ENCODE measurements at places on chromosomes 5 and 9.

GRCh38 chr5:95669540-95669939 lies 13.3 kb downstream of the SPATA9 start:
- no peak for DNase-seq

DNA sequence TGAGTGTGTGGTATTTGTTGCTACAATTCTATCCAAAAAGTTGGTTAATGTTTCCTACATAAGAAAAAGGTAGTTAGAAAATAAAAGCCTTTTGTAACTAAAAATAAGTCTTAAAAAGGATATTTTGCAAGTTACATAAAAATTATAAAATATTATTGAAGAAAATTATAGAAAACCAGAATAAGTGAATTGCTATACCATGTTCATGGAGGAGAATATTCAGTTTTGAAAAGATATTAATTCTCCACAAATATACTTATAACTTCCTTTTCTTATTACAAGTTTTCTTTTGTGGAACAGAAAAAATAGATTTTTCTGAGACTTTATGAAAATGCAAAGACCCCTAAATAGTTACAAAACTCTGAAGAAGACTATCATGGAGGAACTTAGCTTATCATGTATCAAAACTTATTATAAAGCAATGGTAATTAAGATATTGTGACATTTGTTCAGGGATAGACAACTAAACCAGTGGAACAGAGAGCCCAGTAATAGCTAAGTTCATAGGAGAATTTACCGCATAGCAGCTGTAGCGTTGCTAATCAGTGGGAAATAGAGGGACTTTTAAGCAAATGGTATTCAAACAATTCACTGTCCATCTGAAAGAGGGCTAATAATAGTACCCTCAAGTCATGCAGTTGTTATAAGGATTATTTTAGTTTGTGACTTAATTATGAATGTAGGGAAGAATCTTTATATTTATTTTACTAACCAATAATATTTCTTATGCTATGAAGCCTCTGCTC lies 515.2 kb upstream of the ZNF608 start:
- no peak for DNase-seq

DNA sequence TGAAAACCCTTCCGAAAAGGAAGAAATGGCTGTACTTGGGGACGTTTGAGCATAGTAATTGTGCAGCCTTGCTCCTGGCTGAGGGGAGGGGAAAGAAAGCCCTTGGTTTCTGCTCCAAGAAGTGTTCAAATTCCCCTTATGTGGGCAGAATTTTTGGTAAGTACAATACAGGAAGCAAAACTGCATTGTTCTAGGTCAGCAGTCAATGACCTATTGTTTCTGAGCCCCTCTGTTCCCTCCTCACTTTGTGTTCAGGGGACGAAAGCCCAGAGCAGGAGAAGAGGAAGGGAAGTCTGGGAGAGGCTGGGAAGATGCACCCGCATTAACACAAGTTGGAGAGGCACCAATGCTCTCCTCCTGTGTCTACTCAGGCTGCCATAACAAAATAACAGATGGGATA lies 11.9 kb downstream of the BASP1 start:
- DNase-seq = no peak

- DNase-seq = no peak
Measured at GRCh38 chr5:72711351-72711750, 105.1 kb upstream of the TNPO1 start.

DNA sequence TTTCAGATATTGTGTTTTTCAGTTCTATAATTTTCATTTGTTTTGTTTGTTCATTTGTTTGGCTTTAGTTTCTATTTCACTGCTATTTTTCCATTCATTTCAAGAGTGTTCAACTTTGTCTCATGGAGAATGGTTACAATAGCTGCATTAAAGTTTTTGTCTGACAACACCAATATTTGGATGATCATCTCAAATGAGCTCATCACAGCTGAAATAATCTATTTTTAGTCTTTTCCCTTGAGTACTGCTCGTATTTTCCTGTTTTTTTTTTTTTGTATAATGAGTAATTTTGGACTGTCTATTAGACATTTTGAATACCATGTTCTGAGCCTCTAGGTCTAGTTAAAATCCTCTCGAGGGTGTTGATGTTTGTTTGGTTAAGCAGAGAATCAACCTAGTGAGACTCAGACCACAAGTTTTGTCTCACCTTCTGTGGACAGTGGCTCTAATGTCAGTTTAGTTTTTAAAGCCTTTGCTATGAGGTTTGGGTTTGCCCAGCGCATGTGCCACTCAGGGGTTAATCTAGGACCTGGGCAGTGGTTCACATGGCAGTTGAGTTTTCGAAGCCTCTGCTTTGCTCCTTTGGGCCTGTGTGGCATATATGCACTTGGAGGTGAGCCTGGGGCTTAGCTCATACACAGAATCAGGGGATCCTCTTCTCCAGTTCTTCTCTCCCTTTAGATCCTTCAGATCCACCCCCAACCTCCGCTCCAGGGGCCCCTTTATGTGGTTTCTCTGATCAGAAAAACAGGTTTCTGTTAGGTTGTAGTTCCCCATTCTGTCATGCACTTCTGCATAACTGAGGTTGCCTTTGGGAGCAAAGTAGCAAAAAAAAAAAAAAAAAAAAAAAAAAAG lies 79.8 kb downstream of the ARSB start:
- DNase-seq = no peak

Measured in NCI-H1092 treated with DMSO at 0.1 percent for 48 hours (cell line).